ENCODE measurements at places on chromosomes 3 and 15.

DNA sequence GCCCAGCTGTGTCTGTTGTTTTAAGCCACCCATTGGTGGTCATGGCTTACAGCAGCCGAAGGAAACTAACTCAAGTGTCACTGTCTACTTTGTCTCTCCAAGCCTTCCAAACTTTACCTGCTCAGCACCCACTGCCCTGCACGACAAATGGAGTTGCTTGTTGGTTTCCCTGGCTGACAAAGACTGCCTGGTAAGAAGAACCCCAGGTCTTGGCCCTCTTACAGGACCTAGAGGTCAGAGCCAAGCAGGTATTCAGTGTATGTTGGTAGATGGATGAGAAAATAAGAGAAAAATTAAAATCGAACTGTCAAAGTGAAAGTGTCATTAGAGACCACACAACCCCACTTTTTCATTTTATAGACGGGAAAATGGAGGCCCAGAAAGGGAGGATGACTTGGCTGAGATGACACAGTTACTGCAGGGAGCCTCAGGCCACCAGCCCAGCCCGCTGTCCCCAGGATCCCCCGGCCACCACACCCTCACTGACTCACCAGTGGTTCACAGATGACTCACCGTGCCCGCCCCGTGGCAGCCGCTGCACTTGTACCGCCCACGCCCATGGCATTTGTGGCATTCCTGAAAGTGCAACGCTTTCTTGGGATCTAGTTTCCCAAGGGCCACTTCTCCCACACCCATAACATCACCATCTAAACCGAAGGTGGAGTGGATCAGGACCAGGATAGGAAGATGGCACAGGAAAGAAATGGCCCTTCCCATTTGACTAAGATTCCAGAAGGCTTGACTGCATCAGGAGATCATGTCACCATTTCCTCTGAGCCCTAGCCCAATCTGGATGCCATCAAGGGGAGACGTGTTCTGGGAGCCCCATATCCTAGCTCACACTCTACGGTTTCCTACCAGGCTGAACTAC is 15.2 kb downstream of the SSUH2 start:
- peak; percentile 83 for DNase-seq

DNA sequence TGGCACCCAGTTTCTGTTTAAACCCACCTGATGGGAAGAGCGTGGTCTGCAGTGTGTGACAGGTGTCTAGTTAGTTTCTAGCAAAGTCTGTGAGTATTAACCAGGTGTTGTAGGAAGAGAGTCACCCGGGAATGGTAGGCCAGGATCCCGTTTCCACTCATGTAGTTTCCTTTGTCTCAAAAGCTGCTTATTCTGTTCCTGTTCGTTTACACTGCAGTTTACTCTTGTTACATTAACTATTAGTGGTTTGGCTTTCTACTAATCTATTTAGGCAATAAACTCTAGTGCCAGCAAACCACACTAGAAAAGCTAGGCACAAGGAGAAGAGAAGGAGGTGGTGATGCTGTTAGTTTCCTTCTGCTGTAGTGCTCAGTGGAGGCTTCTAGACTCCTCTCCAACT is 32.7 kb downstream of the WDR76 start:
- no peak for DNase-seq

GRCh38 chr3:121995161-121996137 is 26.6 kb downstream of the ILDR1 start:
- peak; percentile 44 for DNase-seq

DNA sequence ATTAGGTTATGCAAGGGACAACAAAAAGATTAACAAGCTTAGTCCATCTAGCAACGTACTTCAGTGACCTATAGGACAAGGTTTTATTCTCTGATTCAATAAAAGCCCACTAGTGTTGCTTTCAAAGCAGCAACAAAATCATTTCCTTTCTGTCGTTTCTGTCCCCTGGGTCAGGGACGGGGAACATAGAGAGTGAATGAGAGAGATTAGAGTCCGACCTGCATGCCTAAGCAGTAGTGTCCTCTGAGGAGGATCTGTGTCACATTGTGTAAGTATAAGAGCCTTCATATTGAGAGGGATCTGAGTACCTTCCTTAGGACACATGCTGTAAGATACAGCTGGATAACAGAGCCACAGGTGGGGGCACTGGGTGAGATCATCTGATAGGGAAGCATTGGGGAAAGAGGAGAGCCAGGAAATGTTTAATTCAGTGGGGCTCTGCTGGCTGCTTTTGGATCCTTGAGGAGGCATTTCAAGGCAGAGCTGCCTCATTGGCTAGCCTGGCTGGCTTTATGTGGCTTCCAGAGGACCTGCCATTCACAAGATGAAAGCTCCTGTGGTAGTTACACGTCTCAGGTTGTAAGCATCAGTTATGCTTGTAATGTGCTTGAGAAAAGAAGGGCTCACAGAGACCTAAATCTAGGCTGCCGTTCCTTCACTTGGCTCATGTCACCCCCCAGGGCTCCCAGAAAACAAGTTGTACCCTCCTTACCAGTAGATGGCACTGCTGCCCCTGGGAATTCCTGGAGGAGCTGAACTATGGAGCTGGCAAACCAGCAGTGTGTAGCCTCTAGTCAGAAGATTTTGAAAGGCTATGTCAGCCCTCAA is 2.7 kb downstream of the TMEM108 start:
- DNase-seq: peak; percentile 54

GRCh38 chr3:15941958-15942357 is 144.2 kb upstream of the ANKRD28 start:
- no peak for DNase-seq

GRCh38 chr15:38373016-38373415 is 80.9 kb upstream of the FAM98B start:
- no peak for DNase-seq

GRCh38 chr3:169955406-169955805 is 11.2 kb upstream of the SEC62 start:
- no peak for DNase-seq

- no peak for DNase-seq
Observed at GRCh38 chr3:177598097-177598833, 401.0 kb upstream of the TBL1XR1 start.

DNA sequence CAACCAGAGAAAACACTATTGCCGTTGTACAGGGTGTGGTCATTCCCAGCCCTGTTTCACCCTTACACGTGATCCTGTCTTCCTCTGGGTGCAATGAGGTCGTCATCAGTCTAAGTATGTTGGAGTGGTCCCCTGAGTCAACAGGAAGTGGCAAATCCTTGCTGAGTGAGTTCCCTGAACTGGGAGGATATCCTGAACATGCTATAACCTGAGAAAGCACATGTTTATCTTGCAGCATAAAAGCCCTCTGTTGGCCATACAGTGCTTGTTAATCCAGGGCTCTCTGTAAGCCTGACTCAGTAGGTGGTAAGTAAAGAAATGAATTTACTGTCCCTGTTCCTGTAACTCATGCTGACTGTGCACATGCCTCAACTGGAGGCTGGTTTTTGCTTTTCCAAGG is 477.8 kb upstream of the RGMA start:
- DNase-seq: no peak

GRCh38 chr3:146152834-146153233 is 8.2 kb downstream of the PLOD2 start:
- no peak for DNase-seq

DNA sequence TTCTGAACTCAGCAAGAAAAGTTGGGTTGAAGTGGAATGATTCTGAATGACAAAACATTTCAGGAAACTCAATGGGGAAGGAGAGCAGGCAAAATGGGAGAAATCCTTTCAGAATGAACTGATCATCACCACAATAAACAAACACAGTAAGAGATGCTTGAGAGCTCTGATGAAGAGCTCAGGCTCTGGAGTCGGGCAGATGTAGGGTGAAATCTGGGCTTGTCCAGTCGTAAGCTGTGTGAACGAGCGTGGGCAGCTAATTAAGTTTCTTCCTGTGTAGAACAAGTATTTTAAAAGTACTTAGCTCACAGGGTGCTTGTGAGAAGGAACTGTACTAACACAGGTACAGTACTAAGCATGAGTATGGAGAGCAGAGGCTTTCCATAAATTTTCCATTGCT is 406.2 kb downstream of the FOXP1 start:
- no peak for DNase-seq

- DNase-seq: no peak
Observed at GRCh38 chr3:117165601-117166051, 456.0 kb downstream of the TUSC7 start.

DNA sequence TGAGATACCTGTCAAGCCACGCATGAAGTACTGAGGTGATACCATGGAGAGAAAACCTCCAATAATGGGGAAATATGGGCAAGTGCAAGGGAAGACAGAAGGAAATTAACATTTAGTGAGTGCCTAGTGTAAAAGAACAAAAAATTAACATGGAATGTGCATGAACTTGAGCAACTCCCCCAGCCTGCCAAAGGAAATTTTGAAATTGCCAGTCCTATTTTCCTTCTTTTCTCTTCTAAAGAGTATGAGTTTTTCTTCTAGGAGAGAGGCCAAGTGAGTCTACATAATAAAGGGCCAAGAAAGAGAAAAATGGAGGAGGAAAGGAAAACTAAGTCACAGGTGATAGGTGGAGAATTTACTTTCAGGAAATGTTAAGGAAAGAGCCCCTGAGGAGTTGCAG is 602.4 kb upstream of the MDFIC2 start:
- DNase-seq: no peak

DNA sequence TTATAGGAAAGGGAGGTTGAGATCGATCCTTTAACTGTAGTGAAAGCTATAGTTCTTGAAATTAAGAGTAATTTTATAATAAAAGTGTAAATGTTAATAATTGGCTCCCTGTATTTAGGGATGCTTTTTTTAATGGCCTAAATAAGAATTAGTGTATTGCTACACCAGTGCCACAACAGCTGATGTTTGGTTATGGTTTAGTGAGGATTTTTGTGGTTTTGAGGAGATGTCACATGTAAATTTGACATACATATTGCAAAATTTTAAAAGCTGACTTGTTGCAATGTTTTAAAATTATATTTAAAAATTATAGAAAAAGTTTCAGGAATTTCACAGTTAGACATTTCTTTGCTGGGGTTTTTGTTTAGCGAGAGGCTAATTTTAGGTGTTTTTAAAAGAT is 3.9 kb downstream of the TSC22D2 start:
- DNase-seq: no peak
